ENCODE measurements at places on chromosomes 13 and 19.

- DNase-seq: peak; percentile 80
Observed at GRCh38 chr13:44244288-44244687, 129.3 kb upstream of the SERP2 start.

DNA sequence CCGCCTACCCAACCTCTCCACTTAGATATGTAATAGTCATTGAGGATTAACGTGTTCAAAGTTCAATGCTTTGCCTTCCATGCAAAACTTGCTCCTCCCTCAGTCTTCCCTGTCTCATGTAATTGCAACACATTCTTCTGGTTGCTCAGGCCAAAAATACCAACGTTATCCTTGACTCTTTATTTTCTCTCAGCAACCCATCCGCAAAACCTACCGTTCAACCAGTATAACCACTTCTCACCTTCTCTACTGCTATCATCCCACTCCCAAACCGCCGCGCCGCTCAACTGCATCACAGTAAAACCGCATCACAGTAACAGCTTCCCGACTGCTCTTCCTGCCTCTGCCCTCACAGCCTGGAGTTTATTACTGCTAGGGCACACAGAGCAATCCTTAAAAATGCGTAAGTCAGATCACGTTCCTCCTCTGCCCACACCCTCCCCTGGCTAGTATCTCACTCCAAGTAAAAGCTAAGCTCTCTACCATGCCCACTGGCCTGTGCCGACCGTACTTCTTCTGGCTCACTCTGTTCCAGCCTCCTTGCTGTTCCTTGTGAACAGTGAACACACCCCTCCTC lies 8.2 kb downstream of the MTIF3 start:
- DNase-seq: no peak

- DNase-seq: peak; percentile 80
Observed at GRCh38 chr19:38061294-38061693, 154.3 kb downstream of the SIPA1L3 start.

DNA sequence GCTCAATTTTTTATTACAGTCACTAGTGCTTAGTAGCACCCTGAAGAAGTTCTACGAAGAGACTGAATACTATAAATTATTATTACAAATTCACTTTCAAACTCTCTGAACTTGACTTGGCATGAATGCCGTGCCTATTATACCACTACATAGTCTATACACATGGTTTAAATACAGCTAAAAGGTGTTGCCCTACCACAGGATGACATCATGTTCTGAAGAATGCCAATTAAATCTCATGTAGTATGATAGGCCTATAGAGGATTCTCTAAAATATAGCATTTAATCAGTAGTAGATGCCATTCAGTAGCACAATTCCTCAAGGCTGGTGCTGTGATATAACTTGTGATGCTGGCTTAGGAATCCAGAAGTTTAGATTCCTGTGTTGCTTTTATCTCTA lies 16.7 kb upstream of the POSTN start:
- DNase-seq: no peak

DNA sequence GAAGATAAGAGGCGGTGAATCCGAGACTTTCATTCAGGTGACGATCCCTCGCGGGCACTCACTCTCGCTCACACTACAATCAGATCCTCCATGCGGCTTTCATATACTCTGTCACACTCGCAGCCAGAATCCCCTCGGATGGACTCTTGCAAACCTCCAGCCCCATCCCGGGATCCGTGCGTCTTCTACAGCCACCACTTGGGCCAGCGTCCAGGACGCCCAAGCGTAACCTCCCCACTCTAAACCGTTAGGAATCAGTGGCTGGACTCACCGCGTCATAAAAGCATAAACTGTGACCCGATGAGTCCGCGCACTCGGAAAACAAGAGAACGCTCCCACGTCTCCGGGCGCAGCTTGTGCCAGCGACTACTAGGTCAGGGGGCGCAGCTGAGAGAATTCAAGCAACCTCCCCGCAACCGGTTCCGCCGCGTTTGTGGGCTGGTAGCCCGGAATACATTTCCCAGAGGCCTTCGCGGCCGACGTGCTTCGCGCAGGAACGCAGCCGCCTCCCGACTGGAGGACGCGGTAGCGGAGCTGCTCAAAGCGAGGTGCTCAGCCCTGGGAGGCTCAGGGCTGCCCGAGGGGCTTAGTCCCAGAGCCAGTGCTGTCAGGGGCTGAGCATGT lies 27.6 kb downstream of the ZNF607 start:
- peak; percentile 93 for DNase-seq

GRCh38 chr19:7864690-7865074 lies 9.5 kb downstream of the PRR36 start:
- no peak for DNase-seq

- peak; percentile 69 for DNase-seq
Observed at GRCh38 chr13:47463726-47464125, 537.3 kb downstream of the SUCLA2 start.

- no peak for DNase-seq
Observed at GRCh38 chr13:111139452-111139851, 24.3 kb downstream of the ARHGEF7 start.

DNA sequence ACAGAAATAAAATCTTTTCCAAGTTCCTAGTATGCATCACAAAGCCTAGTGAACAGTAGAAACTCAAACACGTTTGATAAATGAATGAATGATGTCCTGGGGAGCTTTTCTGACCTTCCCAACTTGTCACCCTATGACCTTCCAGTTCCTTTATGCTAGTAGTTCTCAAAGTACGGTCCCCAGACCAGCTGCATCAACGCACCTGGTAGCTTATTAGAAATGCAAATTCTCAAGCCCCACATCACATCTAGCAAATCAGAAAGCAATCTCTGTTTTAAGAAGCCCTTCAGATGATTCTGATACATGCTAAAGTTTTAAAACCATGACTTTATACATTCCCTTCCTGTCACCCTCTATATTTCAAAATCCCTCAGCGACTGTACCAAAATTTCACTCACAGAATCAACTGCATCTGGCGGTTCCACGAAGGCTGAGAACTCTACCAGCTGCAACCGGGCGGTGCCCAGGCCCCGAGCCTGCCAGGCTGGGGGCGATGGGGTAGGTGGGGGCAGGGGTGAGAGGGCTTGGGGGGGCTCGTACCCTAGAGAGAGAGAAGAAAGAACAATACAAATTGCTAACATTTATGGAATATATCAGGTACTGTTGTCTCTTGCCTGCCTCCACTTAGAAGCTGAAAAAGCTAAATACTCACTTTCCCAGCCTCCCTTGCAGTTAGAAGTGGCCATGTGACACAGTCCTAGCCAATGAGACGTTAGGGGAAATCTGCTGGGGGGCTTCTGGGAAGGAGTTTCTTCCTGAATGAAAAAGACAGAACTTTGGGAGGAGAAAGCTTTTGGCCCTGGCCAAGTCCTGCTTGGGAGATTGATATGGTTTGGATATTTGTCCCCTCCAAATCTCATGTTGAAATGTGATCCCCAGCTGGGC lies 13.3 kb downstream of the CD37 start:
- no peak for DNase-seq

DNA sequence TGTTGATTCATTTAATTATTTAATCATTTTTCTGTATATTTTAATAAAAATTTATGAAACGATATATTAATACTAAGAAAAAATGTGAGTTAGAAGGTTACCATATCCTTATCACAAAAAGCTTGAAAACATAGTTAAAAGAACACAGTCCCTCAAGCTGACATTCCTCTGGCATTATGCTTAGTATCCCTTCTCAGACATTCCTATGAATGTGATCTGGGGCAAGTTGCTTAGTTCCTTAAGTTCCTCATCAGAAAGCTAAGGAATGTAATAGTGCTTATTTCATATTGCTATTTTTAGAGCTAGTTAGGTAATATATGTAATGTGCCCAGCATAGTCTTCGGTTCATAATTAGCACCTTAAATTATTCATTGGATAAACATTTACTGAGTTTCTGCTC lies 122.8 kb downstream of the MTUS2 start:
- no peak for DNase-seq

DNA sequence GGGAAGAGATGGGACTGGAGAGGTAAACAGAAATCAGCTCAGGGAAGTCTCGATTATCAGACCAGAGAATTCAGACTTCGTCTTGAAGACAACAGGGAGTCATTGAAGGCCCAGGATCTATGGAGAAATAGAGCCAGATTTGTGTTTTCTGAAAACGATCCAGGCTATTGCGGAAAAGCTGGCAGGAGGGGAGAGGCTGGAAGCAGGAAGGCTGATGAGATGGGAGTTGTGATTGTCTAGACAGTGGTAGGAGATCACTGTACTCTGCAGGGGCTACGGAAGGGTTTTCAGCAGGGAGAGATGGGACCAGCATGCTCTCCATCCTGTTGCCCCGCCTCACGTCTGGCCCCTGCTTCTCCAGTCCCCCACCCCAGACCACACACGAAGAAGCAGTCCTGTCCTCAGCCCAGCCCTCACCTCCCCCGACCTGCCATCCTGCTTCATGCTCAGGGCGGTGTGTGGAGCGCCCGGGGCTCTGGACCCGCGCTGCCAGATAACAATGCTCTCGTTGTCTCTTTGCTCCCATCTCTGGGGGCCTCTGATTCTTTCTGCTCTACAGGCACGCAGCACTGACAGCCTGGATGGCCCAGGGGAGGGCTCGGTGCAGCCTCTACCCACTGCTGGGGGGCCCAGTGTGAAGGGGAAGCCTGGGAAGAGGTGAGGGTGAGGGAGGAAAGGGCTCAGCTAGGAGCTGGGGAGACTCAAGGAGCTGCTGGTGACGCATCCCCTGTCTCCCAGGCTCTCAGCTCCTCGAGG lies 1.9 kb downstream of the ARHGAP33 start:
- no peak for DNase-seq

DNA sequence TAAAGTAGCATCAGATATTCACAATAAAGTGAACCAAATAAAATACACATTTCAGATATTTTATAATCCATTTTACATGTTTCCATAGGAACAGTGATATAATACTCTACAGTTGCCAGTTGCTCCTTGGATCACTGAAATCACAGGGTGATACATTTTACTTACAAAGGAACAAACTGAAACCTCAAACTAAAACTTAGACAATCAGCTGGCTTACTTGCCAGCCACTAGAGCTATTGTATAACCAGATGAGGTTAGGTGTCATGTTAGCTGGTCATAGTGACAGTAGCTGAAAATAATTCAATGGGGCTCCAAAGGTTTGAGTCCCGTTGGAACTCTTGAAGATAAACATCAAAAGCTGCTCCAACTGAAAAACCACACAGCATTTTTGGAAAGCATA lies 274.6 kb downstream of the ITGBL1 start:
- no peak for DNase-seq

GRCh38 chr19:29564574-29565005 lies 38.8 kb downstream of the VSTM2B start:
- DNase-seq: no peak

- no peak for DNase-seq
Observed at GRCh38 chr13:35347679-35348205, 128.7 kb downstream of the MAB21L1 start.

GRCh38 chr19:19615086-19615485 lies 3.4 kb downstream of the PBX4 start:
- no peak for DNase-seq

- DNase-seq: no peak
Observed at GRCh38 chr19:29751932-29752331, 36.9 kb upstream of the C19orf12 start.

GRCh38 chr13:110472904-110473563 lies 88.5 kb downstream of the RAB20 start:
- DNase-seq: no peak

DNA sequence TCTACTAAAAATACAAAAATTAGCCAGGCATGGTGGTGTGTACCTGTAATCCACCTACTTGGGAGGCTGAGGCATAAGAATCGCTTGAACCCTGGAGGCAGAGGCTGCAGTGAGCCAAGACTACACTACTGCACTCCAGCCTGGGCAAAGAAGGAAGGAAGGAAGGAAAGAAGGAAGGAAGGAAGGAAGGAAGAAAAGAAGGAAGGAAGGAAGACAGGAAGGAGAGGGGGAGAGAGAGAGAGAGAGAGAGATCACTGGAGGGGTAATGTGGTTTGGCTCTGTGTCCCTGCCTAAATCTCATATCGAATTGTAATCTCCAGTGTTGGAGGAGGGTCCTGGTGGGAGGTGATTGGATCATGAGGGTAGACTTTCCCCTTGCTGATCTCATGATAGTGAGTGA lies 165.5 kb downstream of the KCTD15 start:
- no peak for DNase-seq

DNA sequence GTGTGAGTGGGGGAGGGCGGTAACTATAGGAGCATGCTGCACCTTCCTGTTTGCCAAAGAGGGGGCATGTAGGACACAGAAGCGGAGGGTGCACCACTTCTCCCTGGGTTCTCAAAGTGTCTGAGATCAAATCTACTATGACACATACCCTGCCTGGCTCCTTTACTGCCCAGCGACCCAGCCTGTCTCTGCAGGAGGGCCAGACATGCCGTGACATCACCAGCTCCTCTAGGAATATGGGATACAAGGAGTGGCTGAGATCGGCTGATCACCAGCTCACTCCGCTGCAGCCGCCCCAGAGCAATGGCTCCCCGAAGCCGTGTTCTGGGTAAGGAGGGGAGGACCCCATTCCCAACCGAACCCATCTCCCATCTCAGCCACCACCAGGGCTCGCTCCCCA lies 16.4 kb upstream of the IGFL1 start:
- DNase-seq: no peak

- DNase-seq: no peak
Observed at GRCh38 chr19:33389421-33390100, 16.1 kb downstream of the CEBPG start.

- no peak for DNase-seq
Observed at GRCh38 chr19:31390711-31391110, 41.5 kb upstream of the TSHZ3 start.

DNA sequence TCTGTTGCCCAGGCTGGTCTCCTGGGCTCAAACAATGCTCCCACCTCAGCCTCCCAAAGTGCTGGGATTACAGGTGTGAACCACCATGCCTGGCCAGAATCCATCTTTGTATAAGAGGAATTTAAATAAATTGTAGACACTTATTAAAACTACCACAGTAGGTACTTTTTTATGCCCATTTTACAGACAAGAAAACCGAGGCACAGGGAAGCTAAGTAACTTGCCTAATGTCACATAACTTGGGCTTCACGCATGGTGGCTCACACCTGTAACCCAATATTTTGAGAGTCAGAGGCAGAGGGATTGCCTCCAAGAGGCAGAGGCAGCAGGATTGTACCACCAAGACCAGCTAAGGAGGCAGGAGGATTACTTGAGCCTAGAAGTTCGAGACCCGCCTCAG lies 22.7 kb upstream of the CALM3 start:
- DNase-seq: no peak

- DNase-seq: no peak
Observed at GRCh38 chr19:39299404-39299803, 3.2 kb downstream of the IFNL1 start.

DNA sequence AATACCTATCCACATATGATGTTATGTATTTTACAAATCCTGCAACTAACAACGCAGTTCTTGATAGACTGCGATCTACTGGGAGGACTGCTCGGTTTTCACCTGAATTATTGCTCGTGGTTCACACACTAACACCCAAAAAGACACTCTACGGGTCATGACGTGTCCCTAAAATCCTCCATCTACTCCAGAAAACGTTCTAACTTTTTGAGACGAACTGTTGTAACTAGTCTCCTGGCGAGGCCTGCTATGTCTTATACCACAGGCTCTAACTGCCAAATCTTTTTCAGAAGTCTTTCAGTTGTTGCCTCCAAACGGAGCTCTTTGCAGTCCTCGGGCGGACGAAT lies 108.2 kb downstream of the KCNRG start:
- no peak for DNase-seq
